CD4-positive, alpha-beta T cell treated with Interferon gamma for 1 hour (primary cell): ENCODE measurements at places on chromosomes 2 and 18.

- no peak for DNase-seq
Measured at GRCh38 chr18:57273194-57273593, 79.2 kb upstream of the ST8SIA3 start.

DNA sequence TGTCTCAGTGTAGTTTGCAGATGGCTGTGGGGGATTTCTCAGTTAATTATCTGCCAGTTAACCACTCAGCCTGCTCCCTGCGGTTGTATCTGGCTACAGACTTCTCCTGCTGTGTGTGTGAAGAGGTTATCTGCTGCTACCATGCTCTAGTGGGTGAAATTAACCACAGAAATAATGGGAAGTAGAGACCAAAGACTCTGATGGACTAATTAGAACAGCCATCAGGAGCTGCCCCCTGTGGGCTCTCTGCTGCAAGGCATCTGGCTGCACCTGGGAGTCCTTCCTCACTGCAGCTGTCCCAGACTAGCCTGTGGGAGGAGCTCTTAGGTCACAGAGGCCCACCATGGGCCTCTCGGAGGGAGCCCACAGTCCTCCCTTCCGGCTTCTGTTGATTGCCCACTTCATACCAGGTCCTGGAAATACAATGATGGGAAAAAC is 66.6 kb downstream of the CTIF start:
- no peak for DNase-seq

- peak; percentile 75 for DNase-seq
Measured at GRCh38 chr2:12456293-12457106, 260.2 kb upstream of the TRIB2 start.

- no peak for DNase-seq
Measured at GRCh38 chr2:136787970-136788369, 22.6 kb downstream of the THSD7B start.
